ENCODE measurements at places on chromosomes 2 and 18.

DNA sequence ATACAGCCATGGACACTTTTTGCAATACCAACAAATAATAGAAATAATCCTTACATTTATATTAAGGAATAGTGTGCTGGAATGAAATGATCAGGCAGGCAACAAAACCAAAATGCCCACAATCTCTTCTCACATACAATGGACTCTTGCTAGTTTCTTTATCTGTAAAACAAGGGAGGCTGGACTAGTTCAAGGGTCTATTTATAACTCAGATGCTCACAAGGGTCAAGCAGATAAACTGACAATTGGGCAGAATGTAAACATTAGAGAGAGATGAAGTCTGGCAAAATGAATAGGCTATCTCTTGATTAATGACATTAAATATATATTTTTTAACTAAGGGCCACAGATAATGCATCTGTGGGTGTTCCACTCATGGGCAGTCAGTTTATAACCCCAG lies 11.4 kb downstream of the PPIL3 start:
- DNase-seq: no peak

GRCh38 chr2:240629619-240629967 lies 4.3 kb downstream of the GPR35 start:
- no peak for DNase-seq

- no peak for DNase-seq
Measured at GRCh38 chr2:170091436-170091835, 86.5 kb upstream of the MYO3B start.

GRCh38 chr2:156517419-156517818 lies 81.2 kb downstream of the GPD2 start:
- no peak for DNase-seq

DNA sequence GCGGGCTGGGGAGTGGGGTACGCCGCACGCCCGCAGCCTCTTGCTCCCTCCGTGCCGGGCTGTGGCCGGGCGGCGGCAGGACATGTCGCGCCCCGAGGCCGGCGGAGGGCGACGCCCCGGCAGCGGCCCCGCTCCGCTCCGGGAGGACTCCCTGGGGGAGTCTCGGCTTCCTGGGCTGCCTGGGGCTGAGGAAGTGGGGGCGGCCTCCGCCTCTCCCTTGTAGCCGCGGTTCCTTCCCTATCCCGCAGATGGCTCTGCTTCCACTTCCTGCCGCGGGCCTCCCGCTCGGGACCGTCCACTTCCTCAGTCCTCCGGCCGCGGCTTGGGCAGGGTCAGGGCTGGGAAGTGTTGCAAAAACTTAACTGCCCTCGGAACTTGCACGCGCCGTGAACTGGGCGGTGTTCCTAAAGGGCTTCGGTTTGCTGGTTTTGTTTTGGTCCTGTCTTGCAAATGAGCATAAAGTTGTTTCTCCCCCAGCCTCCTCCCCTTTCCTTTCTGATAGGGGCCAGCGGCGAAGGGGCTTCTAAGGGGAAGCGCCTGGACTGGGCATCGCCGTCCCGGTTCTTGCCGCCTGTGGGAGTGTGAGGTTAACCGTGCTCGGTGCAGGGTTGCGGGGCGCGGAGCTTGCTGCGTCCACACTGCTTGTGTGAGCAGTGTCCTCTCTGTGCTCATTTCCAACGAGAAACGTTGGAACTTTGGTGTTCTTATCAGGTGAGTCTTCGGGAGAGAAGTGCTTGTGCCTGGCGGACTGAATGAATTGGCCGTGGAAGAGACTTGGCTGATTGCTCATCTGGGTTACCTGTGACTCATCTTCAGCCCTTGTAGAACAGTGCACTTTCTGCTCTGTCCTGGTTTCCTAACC lies 600 bp downstream of the RALB start:
- DNase-seq: peak; percentile 55
